Osteoblast (primary cell): ENCODE measurements at places on chromosomes 13 and 19. TPM values are rescaled to one million over a fixed set of nuclear protein-coding genes. Genes with fewer than 3 reads are reported as not detected.

IRF3 gene
- total RNA-seq = 48.5 and 54.2 TPM in 2 replicates

GTF2F1 gene
- total RNA-seq = 47.1 and 48.1 TPM in 2 replicates

ZNF560 gene
- total RNA-seq = 0.29 and 0.36 TPM in 2 replicates

ZNF177 gene
- 0.72 and 1.8 TPM in 2 replicates for total RNA-seq

CRB3 gene
- total RNA-seq = not detected in 2 replicates
